Lower leg skin (tissue), 4 donors: ENCODE measurements at places on chromosomes 16 and 17. TPM values are rescaled to one million over a fixed set of nuclear protein-coding genes. Genes with fewer than 3 reads are reported as not detected.

- no peak for DNase-seq
These were observed 34.9 kb downstream of the ARHGAP27 start for GRCh38 chr17:45397796-45398195.

DNA sequence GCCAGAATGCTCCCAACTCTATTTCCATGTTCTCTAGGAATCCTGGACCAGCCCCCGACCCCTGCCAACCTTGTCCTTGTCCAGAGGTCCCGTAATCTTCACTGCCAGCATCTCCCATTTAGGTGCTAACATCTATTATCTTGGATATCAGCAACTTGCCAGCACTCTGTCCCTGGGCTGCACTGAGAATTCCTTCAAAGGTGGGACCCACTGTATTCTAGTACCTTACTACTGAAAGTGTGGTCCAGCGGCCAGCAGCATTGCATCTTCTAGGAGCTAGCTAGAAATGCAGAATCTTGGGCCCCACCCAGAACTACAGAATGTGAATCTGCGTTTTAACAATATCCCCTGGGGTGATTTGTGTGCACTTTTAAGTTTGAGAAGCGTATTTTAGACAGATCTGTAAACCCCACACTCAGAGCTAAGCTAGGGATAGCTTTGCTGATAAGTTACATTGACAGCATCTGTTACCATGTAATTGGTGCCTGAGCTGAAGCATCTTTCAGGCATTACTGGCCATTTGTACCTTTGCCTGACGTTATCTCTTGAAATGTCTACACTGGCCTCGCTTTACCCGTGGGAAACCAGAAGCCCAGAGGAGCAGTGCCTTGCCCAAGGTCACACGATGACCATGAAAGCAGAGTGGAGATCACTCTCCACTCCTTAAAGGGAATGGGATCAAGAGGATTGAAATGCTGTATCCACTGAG is 8.3 kb downstream of the ABAT start:
- DNase-seq = no peak

- no peak for DNase-seq
These were observed 384 bp downstream of the TMEM107 start for GRCh38 chr17:8175795-8176196.

DNA sequence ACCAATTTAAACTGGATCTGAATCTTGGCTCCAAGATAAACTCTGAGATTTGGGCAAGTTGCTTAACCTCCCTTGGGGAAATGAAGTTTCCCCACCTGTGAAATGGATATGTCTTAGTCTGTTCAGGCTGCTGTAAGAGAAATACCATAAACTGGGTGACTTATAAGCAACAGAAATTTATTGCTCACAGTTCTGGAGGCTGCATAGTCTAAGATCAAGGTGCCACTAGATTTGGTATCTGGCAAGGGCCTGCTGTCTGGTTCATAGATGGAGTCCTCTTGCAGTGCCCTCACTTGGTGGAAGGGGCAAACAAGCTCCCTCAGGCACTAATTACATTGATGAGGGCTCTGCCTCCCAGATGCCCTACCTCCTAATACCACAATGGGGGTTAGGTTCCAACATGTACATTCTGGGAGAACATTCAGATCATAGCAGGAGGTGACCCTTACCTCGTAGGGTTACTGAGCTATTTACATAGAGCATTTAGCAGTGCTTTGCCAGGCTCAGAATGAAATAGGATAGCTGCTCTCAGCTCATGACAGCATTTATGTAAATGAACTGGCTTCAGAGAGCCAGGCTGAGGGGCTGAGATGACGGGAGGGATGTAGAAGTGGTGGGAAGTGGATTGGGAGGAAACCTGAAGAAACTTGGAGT is 83.9 kb downstream of the SPECC1 start:
- DNase-seq = no peak

- no peak for DNase-seq
These were observed 169.5 kb upstream of the CHMP6 start for GRCh38 chr17:80822021-80822699.

GRCh38 chr17:382644-383533 is 30.3 kb upstream of the RPH3AL start:
- no peak for DNase-seq

The NAT9 gene
- total RNA-seq = 17.3 TPM

The BFAR gene
- 37.6 TPM for total RNA-seq

The NPTX1 gene
- total RNA-seq = 2.5 TPM

The PERCC1 gene
- total RNA-seq = not detected

The LGALS3BP gene
- 84.1 TPM for total RNA-seq
